ENCODE measurements at places on chromosomes 1 and 21. TPM values are rescaled to one million over a fixed set of nuclear protein-coding genes. Genes with fewer than 3 reads are reported as not detected.

LRRC38 gene
- 0.06 TPM for total RNA-seq

LCE1D gene
- total RNA-seq: not detected

CHI3L2 gene
- total RNA-seq: 0.21 TPM

FCRL4 gene
- not detected for total RNA-seq

CD244 gene
- not detected for total RNA-seq

DNALI1 gene
- total RNA-seq: 0.02 TPM

All from A549 treated with dexamethasone at 1 μM for 4 hours (cell line).